ENCODE measurements at places on chromosomes 4 and X.
A peak's percentile ranks its signal among the peaks of the same experiment; 100 is the strongest.

GRCh38 chrX:18949291-18949943, 34.5 kb downstream of the PHKA2 start:
- no peak for DNase-seq

- no peak for DNase-seq
Measured at GRCh38 chr4:73099143-73099542, 29.6 kb upstream of the COX18 start.

GRCh38 chrX:103248553-103248952, 6.4 kb downstream of the TCEAL8 start:
- DNase-seq = no peak

DNA sequence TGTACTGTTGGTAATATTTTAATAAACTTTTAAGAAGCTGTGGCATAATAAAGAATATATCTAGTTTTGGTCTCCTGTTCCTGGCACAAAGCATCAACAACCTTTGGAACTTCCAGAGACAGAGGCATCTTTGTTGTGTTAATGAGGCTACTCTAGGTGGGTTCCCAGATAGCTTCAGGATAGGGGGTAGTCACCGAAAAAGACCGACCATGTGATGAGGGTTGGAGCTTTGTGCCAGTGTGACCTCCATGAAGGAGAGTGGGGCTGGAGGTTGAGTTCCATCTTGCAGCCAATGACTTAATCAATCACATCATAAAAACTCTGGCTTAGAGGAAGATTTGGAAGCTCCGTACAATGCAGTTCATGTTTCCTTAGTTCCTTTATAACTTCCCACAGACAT, 9.9 kb downstream of the PPAT start:
- DNase-seq = no peak

GRCh38 chr4:126385954-126386353, 1071.2 kb downstream of the FAT4 start:
- DNase-seq = no peak

DNA sequence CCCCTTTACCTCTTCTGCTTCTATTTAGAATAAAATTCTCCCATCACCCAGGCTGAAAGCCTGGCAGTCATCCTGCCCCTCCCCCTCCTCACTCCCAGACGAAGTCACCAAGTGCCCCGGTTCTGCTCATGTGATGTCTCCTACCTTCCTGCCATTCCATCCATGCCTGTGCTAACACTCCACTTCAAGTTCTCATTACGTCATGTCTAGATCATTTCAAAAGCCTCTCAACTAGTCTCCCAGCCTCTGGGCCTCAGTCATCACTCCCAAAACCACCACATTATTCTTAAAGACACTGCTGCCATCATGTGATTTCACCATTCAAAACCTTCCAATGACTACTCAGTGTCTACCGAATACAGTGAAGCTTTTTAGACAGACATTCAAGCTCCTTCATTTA, 17.2 kb upstream of the HOPX start:
- peak; percentile 60 for DNase-seq

DNA sequence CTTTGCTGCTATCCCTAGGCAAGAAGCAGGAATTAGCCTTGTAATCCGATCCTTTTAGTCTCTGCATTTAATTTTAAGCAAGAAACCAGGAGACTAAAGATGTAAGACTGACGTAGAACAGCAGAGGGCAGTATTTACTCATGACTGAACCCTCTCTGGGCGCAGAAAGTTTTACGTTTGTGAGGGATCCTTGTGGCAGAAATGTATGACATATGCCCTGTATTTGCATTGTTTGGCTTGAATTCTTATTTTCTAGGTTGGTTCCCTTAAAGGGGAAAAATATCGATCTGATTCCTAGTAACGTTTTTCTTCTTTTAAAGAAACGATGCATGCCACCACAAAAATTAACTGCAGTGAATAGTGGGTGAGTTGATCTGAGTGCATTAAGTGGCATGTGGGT, 1.3 kb upstream of the FAT4 start:
- no peak for DNase-seq

GRCh38 chr4:41532882-41533281, 5.1 kb upstream of the LIMCH1 start:
- DNase-seq = no peak

DNA sequence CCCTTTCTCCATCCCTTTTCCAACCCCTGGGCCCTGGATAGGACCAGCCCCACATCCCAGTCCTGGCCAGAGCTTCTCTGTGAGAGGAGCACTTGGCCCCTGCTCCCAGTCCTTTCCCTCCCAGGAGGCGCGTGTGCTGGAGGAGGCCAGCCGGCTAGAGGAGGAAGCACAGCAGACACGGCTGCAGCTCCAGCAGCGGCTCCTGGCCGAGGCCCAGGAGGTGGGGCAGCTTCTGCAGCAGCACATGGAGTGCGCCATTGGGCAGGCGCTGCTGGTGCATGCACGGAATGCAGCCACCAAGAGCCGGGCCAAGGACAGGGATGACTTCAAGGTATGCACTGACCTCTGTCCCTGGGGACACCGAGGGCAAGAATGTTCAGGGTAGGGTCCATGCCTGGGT, 87.5 kb downstream of the EVC start:
- no peak for DNase-seq

DNA sequence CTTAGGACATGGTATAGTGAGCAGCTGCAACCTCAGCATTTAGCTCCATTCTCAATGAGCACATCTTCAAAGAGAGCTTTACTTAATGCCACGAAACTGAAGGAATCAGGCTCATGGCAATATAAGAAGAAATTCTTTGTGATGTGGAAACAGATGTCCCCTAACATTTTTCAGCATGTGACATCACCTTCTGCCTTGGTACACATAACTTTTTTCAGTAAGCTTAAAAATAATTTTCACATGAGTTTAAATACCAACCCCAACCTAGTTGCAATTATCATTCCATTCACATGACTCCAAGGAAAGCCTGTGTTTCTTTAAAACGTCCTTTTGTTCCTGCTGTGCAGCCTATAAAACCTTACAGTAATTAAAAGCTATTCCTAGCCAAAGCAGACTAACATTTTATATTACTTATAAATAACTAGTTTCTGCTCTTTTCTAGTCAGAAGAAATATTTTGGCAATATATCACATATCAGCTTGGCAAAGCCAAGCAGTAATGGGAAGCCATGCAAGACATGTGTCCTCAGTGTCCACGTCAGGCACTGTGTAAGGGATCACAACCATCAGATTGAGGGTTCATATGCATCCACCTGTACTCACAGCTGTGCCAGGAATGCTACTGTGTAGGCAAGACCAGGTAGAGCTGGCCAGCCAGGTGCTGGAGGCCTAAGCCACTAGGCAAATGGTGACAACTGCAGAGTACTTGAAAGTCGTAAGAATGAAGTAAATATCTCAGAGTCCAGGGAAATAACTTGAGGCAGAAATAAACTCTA, 466.6 kb downstream of the INPP4B start:
- no peak for DNase-seq

DNA sequence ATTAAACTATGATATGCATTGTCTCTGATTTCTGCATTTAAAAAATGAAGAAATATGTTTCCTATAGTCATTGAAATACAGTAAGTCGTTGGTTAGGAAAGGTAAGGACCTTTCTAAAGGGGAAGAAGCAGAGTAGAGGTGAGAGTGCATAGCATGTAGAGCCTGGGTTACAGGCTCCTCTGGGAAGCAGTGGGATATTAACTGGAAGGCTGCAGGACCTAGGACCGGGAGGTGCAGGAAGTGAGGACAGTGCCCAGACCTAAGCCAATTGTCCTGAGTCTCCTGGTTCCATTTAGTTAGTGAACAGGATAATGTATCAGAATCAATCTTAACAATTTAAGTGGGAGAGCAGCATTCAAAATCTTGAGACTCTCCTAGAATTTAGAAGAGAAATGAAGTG, 237.1 kb upstream of the NUDT6 start:
- DNase-seq = no peak

GRCh38 chrX:31371956-31372355, 300.1 kb upstream of the FTHL17 start:
- no peak for DNase-seq

- DNase-seq = no peak
Measured at GRCh38 chr4:1501754-1502500, 95.7 kb upstream of the NKX1-1 start.

GRCh38 chr4:176538217-176538925, 218.6 kb downstream of the SPCS3 start:
- DNase-seq = no peak

DNA sequence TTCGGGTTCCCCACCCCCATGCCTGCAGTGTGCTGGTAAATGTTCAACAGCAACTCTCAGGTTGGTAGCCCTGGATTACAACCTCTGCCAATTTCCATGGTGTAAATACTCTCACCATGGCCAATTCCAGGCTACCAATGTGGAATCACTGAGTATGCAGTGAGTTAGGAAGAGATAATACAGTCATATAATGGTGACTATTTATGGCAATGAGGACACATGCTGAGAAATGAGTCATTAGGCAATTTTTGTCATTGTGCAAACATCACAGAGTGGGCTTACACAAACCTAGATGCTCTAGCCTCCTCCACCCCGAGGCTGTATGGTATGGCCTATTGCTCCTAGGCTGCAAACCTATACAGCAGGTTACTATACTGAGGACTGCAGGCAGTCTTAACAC, 4.6 kb upstream of the CLDN24 start:
- no peak for DNase-seq

DNA sequence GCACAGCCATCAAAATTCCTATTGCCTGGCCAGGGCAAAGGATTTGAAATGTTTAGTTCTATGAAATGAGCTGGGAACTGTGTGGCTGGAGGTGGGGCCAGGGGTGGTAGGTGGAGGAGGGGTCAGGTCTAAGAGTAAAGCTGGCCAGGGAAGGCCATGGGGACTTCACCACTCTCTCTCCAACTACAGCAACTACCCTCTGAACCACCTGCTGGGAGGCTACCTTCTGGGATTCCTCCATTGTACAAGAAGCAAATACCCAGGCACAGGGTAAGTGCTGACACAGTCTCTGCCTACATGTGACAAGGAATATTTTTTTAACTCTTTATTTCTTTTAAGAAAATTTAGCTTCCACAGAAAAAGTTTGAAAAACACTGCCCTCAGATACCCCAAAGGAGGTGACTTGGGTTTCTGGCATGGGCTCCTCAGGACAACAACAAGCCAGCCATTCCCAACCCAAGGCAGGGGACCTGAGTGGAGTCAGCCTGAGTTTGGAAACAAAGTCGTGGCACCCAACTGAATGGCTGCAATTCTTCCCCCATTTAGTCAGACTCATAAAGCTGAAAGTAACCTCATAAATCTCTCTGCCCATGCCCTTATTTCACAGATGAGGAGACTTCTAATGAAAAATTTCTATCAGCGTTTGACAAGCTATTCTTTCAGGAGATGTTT, 593.8 kb upstream of the DIPK2B start:
- no peak for DNase-seq

DNA sequence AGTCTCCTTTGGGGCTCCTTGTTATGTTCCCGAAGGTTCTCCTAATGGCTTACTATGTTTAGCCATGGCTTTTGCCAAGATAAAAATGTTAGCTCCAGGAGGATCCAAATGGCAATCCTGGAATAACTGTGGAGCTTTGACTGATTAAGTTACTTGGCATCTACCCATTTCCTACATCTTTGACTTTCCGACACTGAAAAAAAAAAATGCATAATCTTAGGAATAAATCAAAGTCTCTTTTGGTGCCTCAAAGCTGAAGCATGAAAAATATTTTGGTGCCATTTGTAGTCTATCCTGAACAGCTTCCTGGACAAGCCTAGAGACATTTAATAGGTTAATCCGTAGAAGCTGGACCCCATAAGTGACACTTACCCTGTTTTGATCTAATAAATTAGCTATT, 191.7 kb downstream of the PALLD start:
- no peak for DNase-seq

- no peak for DNase-seq
Measured at GRCh38 chrX:16826207-16826606, 39.9 kb downstream of the TXLNG start.

GRCh38 chr4:7044137-7044930, 1.2 kb downstream of the TADA2B start:
- no peak for DNase-seq

DNA sequence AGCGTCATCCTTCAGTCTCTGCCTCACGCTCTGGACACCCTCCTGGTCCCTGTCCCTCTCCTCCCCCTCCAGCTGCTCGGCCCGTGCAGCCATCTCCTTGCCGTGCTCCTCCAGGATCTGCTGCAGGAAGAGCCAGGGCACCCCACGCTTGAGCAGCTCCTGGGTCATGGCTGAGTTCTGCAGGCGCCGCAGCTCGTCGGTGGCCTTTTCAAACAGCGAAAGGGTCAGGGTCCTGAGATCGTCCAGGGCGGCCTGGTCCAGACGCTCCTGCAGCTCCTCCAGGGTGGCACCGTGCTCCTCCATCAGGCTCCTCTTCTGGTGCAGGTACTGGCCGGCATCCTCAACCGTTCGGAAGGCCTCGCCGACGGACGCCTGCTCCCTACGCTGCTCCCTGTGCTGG, 85.8 kb downstream of the EVC2 start:
- no peak for DNase-seq

- DNase-seq = no peak
Measured at GRCh38 chrX:22237479-22237878, 35.2 kb upstream of the CBLL2 start.

- DNase-seq = no peak
Measured at GRCh38 chr4:120304801-120305200, 238.2 kb upstream of the MAD2L1 start.

DNA sequence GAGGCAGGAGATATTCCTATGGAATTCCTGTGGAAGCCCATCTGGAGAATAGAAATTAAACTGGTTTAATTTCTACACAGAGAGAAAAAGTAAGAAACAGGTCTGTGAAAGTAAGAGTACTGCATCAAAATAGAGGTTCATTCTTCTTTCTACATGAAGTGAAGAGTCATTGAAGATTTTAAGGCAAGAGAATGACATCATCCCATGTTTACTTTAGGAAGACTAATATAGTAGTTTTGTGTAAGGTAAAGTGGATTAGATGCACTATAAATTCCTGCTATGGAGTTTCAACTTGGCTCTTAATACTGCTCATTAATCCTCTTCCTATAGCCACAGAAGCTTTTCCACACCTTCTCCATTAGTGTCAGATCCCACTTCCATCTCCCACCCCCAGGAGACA, 47.6 kb downstream of the CNGA1 start:
- DNase-seq = no peak

DNA sequence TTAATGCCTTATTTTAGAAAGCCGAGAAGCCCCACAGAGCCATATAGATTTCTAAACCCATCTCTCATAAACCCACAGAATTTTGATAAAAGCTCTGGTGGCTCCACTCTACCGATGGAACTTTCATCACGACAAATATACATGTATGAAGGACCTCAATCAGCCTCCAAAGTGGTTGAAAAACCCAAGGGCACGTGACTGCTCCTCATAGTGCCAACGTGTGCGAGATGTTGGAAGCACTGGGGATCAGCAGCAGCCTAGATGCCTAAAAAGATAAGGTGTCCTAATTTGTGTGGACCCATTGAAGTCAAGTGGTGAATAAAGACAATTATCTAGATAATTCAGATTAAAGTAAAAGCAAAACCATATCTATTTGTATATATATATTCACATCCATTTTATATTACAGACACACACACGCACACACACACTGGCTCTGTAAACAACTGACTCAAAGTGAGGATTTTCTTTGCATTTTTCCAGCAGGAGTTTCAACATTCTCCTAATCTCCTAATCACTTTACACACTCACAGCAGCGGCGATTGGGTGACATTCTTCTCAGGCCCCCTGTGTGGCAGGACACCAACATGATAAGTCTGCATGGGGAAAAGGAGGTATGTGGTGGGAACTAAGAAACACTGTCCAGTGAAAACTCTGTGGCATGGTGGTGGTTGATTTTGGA, 2.8 kb upstream of the PITX2 start:
- DNase-seq = no peak
